ENCODE measurements at places on chromosomes 1 and 21.

GRCh38 chr1:183697814-183698590, 44.9 kb upstream of the APOBEC4 start:
- no peak for DNase-seq

- DNase-seq = no peak
These were observed 52.7 kb downstream of the PKN2 start for GRCh38 chr1:88736633-88737248.

DNA sequence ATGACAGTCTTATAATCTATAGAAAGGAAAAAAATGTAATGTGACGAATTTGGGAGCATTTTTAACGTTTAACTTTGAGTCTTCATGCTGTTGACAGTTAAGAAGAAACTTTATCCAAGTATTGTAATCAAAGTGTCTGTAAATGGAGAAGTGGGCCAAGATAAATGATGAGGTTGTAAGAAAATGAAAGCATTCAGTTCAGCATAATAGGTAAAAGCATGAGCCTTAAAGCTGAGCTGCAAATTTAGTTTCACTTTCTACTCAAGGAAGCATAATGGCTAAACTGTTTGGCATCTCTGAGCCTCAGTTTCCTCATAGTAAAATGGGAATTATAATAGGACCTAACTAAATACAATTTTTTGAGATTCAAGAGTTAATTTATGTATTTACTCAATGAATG, 1554.8 kb downstream of the KCNT2 start:
- DNase-seq = no peak

- DNase-seq = no peak
These were observed 602.1 kb downstream of the LMO4 start for GRCh38 chr1:87930796-87931195.

DNA sequence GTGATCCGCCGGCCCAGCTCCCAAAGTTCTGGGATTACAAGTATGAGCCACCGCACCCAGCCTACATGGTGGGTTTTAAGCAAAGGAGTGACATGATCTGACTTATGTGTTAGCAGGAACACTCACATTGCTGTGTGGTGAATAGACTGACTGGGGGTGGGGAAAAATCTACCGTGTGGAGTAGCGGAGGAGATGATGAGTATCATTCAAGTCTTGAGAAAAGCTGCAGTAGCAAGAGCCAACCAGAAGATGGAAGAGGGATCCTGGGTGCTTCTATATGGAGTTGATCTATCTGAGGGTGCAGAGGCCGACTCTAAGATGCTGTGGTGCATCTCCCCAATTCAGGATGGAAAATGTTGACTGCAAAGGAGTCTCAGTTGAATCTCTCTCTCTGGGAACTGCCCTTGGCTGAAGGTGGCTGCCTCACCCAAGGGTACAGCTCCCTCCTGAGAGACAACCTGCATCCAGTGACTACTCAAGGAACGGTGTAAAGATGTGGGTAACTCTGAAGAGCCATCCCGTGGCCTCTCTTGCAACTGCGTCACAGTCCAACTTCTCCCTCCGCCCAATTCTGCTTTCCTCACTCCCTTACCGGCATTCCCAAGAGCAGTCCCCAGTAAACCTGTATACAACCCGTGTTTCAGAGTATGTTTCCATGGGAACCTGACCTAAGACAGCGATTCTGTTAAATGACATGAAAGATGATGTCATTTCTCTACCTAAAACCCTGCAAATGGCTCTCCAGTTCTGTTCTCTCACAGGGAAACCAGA, 7.4 kb upstream of the B3GALNT2 start:
- no peak for DNase-seq

- DNase-seq = no peak
These were observed 1.7 kb downstream of the RCC2 start for GRCh38 chr1:17437580-17438317.

GRCh38 chr1:162373541-162374260, 3.0 kb downstream of the SPATA46 start:
- no peak for DNase-seq
